ENCODE measurements at places on chromosomes 16 and 17.
A peak's percentile ranks its signal among the peaks of the same experiment; 100 is the strongest.

DNA sequence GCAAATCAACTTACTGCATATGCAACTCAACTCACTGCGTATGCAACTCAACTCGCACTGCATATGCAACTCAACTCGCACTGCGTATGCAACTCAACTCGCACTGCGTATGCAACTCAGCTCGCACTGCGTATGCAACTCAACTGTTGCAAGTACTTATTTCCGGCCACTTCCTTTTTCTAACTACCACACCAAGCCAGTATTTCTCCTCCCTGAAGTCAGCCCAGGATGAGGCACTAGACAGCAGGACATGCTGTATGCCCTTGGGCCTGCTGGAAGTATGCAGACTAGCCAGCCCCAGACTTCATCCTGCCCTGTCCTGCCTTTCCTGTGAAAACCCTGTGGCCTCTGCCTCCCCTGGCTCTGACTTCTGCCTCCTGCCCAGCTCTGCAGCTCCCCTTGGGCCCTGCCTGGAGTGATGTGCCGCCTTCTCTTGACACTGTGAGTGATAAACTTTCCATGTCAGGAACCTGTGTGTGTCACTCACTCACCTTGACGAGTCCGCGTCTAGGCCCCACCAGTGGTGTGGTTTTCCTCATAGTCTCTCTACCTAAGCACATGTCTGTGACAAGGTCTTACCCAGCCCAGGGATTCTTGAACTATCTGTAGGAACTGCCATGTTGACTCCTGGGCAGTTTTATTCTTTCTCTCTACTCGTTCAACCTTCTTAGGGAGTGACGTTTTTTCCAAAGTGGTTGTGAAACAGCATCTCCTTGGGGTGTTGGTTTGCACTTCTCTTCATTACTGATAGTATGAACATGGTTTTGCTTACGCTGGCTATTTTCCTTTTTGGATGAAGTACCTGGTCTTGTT is 16.4 kb downstream of the ZNF778 start:
- no peak for DNase-seq

- DNase-seq = no peak
Measured at GRCh38 chr17:27906623-27907022, 13.5 kb upstream of the LYRM9 start.

DNA sequence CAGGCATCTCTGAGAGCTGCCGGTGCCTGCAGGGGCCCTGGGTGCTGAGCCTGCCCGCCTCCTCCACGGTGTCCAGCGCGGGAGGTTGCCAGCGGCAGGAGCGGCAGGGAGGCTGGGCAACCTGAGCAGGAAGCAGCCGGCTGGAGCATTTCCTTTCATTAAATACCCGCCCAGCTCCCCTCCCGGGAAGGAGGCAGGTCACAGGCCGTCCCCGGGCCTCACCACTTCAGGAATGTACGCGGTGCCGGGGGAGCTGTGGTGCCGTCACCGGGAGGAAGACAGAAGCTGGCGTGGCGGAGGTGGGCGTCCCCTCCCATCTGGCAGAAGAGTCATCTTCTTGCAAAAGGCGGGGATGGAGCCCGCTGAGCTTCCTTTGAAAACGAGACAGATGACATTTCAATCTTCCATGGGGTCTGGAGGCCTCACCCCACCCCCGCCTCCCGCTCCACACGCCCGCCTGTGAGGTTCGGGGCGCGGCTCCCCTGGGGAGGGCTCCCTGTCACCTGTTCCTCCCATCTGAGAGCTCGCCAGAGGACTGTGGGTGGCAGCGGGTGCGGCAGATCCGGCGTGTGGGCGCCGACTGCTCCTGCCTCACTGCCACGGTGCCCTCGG is 16.0 kb downstream of the SOX8 start:
- peak; percentile 47 for DNase-seq

- DNase-seq = peak; percentile 77
Measured at GRCh38 chr16:85615852-85616606, 2.9 kb downstream of the GSE1 start.

GRCh38 chr17:77853191-77853977 is 105.1 kb upstream of the TNRC6C start:
- no peak for DNase-seq

- DNase-seq = no peak
Measured at GRCh38 chr17:15238676-15239422, 26.3 kb downstream of the PMP22 start.

- DNase-seq = no peak
Measured at GRCh38 chr17:73750975-73751374, 106.7 kb upstream of the SDK2 start.

DNA sequence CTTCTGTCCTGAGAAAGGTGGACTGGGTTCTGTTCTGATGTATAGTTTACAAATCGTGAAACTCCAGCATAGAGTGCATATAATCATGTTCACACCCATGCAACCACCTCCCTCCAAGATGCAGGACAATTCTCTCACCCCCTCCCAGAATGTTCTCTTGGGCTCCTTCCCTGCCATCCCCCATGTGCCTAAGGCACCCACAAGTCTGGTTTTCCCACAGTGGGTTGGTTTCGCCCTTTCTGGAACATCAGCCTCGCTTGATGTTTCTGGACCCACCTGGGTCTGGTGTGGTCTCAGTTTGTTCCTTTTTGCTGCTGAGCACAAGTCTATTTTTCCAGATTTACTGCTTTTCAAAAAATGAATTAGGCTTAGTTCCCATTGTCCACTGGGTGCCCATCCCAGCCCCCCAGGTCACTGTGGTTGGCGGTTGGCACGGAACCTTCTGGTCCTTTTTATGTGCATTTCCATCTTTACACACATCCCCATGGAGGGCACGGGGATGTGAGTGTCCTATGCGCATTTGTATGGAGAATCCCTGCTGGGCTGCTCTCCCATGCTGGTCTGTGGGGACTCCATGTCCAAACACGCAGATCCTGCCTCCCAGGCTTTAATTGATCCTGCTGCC is 19.0 kb downstream of the MAP2K3 start:
- no peak for DNase-seq

DNA sequence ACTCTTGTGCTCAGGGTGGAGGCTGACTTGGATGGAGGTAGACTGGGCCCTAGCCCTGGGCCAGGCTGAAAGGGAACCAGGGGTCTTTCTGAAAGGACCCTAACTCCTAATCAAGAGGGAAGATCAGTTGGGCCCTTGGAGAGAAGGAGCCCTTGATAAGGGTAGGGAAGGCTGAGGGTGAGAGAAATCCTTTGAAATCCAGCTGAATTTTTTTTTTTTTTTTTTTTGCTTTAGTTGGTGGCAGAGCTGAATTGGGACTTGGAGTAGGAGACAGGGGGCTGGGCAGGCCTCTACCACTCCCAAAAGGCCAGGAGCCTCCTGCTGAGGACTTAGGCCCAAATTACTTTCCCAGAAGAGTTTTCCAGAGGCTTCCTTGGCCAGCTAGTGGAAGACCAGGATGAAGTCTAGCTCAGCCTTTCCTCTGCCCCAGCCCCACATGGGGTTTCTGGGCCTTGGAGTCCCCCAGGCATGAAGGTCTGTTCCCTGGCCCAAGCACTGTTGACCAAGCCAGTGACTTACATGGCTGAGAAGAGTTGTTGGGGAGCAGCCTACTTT is 643 bp upstream of the HOXB3 start:
- no peak for DNase-seq

DNA sequence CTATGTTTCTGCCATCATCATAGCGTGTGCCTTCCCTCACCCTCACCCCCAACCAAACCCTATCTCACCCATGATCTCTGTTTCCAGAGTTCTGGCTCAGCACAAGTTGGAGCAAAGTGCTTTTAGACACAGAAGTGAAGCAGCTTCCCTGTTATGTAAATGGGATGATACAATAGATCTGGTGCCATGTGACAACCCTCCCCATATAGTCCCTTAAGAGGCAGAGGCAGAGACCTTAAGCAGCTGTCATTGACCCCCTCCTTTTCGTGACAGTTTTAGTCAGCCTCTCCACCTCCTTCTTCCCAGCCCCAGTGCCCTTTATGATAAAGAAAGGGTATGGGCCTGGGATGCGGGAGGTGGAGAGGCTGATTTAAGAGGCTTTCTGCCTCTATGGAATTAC is 40.3 kb upstream of the MED13 start:
- DNase-seq = no peak

DNA sequence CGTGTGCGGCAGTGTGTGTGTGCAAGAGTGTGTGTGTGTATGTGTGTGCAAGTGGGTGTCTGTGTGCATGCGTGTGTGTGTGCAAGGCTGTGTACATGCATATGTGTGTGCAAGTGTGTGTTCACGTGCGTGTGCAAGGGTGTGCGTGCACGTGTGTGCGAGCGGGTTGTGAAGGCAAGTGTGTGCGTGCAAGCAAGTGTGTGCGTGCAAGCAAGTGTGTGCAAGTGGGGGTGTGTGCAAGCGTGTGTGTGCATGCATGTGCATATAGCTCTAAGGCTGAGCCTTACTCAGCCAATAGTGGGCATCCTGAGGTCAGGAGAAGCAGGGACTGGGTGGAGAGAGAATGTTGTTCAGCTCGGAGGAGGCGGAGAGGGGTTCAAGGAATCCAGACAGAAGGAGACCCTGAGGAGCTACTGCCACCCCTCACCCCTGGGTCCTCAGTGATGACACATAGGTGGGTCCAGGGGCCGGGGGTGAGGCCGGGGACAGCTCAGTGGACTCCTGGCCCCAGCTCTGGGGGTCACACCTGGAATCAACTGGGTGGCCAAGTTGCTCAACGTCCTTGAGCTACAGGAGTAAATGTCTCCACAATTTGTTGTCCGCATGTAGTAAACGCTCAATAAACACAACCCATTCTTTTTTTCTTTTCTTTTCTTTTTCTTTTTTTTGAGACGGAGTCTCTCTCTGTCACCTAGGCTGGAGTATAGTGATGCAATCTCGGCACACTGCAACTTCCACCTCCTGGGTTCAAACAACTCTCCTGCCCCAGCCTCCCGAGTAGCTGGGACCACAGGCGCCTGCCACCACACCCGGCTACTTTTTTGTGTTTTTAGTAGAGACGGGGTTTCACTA is 1.8 kb downstream of the PRR29 start:
- DNase-seq = no peak

DNA sequence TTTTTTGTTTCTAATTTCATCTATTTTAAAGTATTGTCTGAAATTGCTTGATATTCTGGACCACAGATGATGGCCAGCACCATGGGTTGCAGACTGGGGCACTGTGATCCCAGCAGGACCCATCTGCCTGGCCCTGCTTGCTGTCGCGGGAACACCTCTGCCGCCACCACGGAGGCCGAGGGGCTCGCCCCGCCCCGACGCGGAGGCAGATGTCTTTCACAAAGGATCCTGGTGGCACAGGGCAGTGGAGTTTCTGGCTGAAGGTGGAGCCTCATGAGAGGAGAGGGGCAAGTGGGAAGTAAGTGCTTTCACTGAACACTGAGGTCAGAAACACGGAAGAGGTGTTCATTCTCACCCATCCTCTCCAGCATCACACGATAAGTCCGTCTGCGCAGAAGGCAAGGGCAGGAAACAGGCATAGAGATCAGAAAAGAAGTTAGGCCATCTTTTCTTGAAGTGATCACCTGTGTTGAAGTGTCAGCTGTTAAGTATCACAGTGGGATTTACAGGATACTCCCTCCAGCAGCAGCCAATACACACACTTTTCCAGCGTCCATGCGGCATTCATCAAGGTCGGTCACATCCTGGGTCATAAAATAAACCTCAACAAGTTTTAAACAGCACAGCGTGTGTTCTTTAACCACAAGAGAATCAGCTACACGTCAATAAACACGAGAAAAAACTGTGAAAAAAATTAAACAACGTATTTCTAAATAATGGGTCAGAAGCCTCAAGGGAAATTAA is 194.5 kb downstream of the RPTOR start:
- no peak for DNase-seq

GRCh38 chr17:32124985-32125847 is 17.1 kb upstream of the RHOT1 start:
- no peak for DNase-seq

DNA sequence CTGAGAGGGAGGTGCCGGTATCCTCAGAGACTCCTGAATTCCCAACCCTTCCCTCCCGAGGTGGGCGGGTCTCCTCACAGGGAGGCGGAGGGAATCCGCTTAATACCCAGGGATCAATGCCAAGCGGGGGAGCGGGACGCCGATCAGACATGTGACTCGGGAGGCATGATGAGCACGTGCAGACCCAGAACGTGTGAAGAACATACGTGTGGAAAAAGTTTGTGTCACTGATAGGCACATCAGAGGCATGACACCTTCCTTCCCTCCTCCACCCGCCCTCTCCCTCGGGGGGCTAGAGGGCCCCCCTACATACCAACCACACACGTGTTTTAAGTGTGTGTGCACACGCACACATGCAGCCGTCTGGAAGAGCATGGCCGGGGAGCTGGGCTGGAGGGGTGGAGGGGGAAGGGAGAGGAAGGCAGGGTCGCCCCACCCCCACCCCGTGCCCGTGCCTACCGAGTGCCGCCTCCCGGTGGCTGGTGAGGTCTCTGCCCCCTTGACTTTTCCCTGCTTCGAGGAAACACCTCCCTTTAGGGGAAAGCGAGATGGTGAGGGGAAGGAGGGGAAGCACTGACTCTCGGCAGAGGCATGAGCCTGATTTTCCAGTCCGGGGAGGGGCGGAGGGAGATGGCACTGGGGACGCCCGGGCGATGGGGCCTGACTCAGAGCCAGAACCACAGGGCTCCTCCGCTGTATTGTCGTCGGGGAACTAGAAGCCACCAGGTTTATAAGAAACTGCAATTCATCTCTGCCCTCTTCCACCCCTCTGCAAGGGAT is 12.1 kb upstream of the TBX21 start:
- DNase-seq = peak; percentile 42

DNA sequence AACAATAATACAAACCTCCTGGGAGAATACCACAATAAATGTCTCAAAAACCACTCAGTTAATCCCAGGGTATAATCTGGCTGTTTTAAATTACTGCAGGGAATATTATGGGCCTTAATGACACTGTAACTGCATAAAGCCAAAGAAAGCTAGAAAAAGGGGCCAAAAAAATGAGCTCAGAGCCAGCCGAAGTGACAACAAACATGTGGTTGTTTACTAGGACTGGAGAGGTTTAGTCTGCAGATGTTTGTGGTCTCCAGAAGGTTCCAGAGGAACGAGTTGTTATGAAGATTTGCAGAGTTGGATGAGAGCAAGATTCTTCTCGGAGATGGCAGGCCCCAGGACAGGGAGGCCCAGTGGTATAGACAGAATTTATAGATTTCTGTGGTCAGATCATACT is 97.1 kb upstream of the AKTIP start:
- DNase-seq = no peak

- DNase-seq = no peak
Measured at GRCh38 chr16:13923703-13924298, 3.8 kb downstream of the ERCC4 start.
